ENCODE measurements at places on chromosomes 5 and 9.

DNA sequence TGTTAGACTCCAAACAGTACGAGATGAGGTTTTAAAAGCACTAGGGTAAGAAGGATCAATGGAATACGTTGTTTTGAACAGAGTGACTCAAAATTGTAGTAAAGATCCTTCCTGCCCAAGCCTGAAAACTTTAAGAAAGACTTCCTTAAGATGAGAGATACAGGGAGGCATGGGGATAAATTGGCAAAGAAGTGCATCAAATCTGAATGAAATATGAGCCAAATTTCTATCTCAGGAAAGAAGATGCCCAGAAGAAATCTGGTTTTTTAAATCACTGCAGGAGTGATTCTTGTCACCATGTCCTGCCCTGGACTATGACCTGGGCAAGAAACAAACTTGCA is 14.9 kb downstream of the FCN2 start:
- DNase-seq = no peak

DNA sequence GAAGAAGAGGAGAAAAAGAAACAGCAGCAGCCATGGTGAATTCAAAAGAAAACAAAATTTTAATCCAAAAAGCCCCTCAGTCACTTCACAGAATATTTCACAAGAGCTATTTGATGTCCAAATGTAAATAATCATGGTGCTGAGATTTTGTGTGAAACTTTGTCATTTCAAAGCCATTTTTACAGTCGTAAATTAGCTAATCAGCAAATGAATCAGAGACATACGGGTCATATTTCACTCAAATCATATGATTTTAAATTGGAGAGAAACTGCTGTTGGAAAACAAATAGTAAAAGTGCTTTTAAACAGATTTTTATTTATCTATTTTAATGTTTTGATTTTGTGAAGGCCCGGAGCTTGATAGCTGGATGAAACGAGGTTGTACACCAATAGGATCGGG is 101.4 kb upstream of the SMIM23 start:
- DNase-seq = no peak

GRCh38 chr9:6781476-6781875 is 23.7 kb downstream of the KDM4C start:
- DNase-seq = no peak

- no peak for DNase-seq
Measured at GRCh38 chr5:143213231-143213850, 190.1 kb downstream of the NR3C1 start.

DNA sequence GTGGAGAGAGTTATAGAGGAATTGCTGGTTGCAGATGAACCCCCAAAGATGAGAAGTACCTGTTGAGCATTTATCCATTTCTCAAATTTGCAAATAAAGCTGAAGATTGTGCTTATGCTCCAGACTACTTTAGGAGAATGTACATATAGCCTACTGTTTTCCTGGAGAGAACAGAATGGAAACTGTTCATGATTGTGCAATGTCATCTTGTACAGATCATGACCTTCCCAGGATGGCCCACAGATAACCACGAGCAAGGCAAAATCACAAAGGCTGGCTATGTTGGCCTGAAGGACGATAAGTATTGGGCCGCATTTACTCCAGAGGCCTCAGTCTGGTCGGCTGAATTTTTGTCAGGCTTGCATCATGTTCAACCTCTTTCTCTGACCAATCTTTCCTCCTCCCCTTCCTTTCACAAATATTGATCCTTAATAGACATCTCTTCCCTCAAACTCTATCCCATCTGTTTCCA is 28.5 kb upstream of the RICTOR start:
- DNase-seq = no peak

GRCh38 chr9:77403239-77403638 is 225.9 kb downstream of the VPS13A start:
- DNase-seq = no peak

- no peak for DNase-seq
Measured at GRCh38 chr9:89194421-89195130, 16.0 kb upstream of the SHC3 start.

DNA sequence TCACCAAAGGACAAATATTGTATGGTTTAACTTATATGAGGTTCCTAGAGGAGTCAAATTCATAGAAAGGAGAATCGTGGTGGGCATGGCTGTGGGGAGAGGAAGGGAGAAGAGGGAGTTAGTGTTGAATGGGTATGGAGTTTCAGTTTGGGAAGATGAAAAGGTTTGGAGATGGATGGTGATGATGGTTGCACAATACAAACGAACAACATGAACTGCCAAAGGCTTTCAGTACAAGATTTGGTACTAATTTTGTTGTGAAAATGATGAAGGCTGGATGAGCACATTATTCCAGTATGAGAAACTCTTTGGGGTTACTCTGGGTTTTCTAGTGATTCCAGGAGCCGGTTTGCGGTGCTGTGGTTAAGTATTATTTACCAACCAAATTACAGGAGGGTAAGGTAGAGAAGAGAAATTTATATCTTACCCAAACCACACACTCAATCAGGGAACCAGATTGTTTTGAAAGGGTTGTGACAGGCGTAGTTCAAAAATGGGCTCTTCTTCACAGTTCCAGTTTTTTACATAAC is 112.0 kb upstream of the TBC1D2 start:
- no peak for DNase-seq

DNA sequence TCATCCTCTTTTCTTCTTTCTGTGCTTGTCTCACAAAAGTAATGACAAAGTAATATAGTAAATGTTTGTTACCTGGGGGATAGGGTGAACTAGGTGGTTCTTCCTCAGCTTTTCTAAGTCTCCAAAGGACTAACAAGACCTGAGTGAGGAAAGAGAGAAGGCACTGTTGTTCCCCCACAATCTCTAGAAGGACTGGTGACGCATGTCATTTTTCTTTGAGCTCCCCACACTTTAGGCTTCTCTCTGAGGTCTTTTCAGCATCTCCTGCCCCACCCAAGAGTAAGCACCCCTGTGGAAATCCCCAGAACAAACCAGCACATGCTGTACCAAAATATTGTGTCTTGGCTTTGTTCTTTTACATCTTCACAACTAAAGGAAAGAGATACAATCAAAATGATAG is 2.4 kb upstream of the IL7R start:
- DNase-seq = peak; percentile 64

DNA sequence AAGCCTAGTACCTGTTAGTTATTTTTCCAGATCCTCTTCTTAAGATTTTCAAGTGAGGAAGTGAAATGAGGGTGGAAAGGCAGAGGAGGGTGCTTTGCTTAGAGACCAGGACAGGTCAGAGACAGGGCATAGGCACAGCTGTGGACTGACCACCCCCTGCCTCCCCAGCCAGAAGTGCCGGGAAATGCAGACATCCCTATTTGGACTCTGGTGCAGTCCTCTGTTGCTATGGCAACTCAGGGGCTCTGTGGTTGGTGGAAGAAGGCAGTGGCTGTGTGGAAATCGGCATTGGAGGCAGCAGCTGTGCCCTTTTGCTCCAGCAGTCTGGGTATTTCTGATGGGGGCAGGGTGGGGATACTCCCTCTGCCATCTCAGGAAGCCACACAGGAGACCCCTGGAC is 43.3 kb upstream of the NDFIP1 start:
- no peak for DNase-seq

DNA sequence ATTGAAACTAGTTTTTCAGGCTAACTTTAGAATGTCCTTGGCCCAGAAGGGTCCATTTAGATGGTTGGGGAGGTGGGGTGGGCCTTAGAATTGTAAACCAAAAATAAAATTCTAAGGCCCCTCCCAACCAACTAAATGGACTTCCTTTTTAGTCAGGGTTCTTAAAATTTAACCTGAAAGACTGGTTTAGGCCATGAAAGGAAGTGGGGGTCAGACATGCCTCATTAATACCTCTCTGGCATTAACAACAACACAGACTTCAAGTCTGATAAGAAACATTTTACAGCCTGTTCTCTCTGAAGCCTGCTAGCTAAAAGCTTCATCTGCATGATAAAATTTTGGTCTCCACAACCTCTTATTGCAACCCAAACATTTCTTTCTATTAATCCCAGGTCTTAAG is 65.5 kb upstream of the TNC start:
- no peak for DNase-seq

- no peak for DNase-seq
Measured at GRCh38 chr9:1495282-1496030, 445.3 kb downstream of the DMRT2 start.

GRCh38 chr5:94689908-94690307 is 71.4 kb downstream of the SLF1 start:
- no peak for DNase-seq

GRCh38 chr9:133090752-133091385 is 29.1 kb downstream of the CEL start:
- no peak for DNase-seq

DNA sequence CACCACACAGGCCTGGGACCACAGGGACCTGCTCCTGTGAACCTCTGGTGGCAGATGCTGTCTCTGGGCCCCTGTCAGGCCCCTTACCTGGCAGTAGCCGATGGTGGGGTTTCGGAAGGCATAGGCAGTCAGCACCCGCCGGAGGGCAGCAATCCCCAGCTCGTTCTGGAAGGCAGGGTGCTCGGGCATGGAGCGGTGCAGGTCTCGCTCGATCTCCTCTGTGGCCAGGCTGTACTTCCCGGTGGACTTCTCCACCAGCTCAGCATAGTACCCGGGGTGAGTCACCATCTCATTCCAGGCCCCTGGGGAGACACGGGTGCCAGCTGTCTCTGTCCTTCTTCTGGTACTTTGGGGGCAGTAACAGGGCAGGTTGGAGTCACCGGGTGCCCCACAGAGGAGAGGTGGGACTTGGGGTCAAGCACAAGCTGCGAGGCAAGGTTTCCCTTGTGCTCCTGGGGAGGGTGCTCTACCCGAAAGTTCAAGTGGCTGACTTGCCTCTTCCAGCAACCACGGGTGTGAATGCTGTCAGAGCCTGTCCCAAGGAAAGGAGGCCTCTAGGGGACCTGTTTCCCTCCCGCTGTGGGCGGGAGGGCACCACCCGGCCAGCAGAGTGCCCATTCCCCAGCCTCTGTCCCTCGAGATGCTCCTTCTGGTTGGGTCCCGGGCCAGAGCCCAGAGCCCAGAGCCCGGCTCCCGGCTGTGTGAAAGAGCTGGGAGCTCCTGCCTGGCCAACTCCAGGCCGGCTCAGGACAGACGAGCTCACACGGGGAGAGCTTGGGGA is 19.8 kb upstream of the MRNIP start:
- no peak for DNase-seq

DNA sequence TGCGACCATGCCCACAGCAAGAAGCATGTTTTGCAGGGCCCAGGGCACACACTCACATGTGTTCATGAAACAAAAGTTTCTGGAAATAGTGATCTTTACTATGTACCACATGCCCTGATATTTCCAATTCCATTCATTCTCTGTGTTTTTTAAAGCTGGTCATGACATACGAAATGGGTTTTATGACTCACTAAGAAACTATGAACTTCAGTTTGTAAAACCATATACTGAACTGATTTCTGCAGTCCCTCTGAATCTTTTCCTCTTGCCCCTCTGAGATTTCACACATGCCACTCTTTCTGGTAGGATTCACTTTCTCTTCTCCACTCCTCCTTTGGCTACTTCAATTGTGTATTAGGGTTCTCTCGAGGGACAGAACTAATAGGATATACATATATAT is 416.1 kb upstream of the TRPC7 start:
- no peak for DNase-seq

DNA sequence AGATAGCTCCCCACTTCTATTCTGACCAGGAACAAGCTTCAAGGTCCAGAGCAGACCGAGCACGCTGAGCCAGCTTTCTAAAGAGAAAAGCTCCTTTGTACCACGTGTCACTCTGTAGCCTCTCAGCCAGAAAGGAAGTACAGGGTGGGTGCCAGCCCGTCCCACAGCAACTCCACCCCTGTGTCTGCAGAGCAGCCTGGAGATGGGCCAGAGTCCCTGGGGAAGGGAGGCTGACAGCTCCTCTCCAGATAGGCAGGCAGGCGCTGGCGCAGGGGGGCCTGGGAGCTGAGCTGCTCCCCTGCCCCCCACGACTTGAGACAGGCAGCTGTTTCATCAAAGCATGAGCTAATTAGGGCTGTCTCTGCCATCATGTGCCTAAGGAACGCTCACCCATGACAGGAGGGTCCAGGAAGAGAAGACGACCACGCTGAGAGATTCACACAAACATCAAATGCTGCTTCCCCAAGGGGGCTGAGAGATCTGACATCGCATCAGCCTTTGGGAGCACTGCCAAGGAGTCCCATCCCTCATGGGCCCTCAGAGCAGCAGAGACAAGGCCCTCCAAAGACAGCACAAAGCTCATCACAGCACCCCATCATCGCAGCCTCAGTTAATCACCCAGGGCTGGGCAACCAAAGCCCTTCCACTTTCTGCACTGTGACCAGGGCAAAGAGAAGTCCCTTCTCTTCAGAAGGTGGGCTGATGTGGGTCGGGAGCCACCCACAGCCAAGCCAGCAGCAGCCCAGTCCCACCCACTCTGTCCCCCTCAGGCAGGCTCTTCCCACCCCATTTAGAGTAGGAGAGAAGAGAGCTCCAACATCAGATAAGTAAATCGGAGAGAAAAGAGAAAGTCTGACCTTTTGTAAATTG is 78.5 kb upstream of the LRRTM2 start:
- no peak for DNase-seq

DNA sequence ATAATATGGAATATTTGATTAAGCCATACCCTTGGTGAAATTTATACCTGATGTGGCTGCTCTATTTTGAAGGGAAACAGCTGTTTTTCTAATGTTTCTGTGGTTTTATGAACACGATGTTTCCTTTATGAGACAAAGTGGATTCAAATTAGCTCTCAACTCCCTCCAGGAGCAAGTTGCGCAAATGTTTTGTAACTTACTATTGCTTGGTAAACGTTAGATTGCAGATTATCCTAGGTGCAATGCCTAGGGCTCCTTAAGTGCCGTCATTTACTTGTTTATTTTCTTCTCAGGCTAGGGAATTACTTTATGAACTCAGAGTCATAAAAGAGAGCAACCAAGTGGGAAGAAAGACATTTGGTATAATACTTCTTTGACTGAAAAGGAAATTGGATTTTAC is 763.1 kb downstream of the TAF11L14 start:
- DNase-seq = no peak
